ENCODE measurements at places on chromosomes 3 and 15.

DNA sequence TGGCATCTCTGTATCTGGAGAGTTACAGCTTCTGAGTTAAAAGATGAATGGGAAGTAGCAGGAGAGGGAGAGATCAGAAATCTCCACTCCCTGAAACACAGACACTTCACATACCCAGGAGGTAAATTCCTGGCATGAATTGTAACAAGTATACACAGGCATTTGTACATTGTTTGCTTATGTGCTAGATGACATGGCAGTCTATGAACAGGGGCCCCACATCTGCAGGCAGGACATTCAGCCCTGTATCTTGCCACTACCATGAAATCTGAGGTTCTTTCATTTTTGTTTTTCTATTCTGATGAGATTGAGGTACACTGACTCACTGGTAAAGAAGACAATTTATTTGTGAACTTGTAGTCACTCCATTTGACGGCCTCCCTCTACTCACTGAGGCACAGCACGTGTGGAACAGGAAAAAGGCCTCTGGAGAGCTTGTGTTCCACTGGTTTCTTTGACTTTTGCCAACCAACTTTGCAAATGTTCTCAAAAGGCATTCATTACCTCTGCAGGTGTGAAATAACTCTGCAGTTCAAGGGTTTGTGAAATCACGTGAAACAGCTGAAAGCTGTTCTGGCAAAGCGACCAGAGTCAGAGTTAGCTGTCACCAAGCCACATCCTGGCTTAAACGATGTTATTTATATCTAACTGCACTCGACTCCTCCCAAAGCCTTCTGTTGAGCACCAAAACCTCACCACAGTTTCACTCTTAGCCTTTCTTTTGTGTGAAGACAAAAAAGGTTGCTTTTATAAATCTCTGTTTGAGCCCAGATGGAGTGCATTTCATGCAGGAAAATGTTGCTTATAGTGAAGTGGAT, 401.3 kb upstream of the CFAP20DC start:
- no peak for DNase-seq

- peak; percentile 27 for DNase-seq
These were observed 9.3 kb downstream of the ARPP19 start for GRCh38 chr15:52559575-52559974.

DNA sequence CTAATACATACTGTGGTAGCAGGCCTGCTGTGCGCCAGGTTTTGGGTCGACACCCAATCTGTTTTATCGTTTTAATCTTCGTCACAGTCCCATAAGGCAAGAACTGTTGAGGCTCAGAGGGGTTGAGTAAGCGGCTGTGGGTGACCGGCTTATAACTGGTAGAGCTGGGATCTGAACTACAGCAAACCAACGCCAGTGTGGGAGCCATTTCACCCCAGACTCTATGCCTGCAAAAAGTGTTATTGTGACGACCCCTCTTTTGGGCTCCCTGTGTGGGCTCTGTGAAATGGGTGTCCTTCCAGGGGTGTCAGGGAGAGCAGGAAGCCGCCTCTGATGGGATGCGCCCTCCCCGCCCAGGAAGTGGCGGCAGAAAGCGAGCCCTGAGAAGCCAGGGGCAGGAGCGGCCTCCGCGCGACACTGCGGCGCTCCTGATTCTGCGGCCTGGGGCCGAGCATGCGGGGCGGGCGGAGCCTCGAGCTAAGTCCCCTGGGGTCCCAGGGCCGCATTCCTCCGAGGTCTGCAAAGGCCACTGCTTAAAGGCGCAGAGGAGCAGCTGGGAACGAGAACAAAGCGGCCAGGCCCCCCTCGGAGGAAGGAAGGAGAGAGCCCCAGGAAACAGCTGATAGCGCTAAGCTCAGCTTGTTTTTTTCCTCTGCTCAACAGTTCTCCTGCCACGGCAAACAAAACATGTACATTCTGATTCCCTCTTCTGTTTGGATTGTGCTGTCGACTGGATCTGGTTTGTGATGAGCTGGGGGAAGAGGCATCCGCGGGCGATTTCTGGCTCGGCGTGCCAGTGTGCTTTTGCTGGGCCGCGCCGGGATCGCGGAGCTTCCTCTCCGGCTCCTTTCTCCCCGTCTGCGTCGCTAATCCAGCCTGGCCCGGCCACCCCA, 33.9 kb downstream of the GRK7 start:
- DNase-seq, result peak; percentile 17

DNA sequence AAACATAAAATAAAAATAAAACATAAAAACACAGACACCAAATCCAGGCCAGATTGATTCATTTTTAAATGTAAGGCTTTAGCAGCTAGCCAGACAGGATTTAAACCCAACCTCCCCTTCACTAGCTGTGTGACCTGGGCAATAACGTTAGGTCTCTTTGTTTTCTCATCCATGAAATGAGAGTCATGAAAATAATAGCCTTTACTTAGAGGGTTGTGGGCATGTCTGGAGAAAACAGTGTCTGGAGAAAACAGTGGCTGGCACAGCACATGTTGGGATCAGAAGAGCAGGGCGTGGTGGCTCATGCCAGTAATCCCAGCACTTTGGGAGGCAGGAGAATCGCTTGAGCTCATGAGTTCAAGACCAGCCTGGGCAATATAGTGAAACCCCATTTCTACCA, 1.9 kb upstream of the DPPA4 start:
- no peak for DNase-seq

GRCh38 chr3:80233576-80233975, 465.8 kb upstream of the ROBO1 start:
- DNase-seq, result no peak

- no peak for DNase-seq
These were observed 409.0 kb downstream of the VPS13C start for GRCh38 chr15:61651267-61651666.

DNA sequence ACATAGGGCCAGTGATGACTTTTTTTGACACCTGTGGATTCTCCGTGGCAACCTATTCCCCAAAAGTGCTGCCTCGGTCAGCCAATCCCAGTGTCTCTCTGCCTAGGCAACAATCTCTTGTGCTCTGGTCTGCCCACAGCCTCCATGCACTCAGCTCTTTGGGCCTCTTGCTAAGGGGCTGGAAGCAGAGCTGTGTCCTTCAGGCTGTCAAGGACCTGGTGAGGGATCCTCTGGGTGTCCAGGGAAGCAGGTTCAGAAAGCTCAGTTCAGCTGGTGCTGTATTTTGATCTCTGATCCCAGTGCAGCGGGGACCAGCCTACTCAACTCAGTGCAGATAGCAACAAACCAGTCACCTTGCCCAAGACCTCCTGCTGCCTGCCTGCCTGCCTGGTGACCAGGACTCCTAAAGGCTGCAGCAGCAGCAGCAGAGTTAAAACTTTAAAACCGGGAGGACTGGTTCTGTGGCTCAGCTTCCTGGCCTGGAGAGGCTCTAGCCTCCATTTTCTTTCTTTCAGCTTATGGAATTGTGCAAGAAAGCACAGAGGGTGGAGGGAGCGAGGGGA, 6.2 kb downstream of the PAK6 start:
- DNase-seq, result no peak

DNA sequence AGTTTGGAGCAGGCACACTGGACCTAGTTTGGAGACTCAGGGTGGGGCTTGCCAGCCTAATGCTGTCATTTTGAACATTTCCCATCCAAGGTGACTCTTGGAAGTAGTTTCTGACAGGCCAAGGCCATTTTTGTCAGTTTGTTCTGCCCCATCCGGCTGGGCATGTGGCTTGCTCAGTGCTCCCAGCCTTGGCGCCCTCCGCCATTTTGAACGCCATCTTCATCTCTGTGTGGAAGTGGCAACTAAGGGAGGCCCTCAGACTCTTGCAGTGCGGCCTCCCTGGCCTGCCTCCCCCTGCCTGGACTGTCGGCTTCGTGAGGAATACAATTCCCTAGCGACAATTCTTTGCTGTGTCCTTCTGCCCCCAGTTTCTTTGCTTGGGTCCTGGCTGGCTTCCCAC, 150.6 kb upstream of the RGMA start:
- no peak for DNase-seq

- DNase-seq, result no peak
These were observed 3.4 kb downstream of the AMOTL2 start for GRCh38 chr3:134370611-134371531.

- no peak for DNase-seq
These were observed 1.4 kb upstream of the CAMK2N2 start for GRCh38 chr3:184262764-184263179.

DNA sequence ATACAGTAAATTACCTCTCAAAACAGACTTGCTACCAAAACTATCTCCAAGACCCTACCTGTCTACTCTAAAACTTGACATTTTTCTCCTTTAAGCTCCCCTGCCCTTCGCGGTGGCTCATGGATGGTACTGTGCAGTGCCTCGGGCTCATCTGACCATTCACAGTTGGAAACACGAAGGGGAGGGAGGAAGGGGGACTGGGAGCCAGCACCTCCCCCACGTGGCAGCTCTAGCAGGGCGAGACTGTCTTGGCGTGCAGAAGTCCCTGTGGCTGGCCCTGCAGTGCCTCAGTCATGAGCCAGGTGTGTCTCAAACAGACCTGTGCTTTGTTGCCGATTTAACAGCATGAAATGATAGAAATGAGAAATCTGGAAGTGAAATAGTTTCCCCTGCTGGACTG, 372.0 kb downstream of the GABRG3 start:
- no peak for DNase-seq

- no peak for DNase-seq
These were observed 47.0 kb upstream of the LRRFIP2 start for GRCh38 chr3:37221407-37221806.

- DNase-seq, result no peak
These were observed 15.8 kb downstream of the ABHD17C start for GRCh38 chr15:80710635-80711554.

DNA sequence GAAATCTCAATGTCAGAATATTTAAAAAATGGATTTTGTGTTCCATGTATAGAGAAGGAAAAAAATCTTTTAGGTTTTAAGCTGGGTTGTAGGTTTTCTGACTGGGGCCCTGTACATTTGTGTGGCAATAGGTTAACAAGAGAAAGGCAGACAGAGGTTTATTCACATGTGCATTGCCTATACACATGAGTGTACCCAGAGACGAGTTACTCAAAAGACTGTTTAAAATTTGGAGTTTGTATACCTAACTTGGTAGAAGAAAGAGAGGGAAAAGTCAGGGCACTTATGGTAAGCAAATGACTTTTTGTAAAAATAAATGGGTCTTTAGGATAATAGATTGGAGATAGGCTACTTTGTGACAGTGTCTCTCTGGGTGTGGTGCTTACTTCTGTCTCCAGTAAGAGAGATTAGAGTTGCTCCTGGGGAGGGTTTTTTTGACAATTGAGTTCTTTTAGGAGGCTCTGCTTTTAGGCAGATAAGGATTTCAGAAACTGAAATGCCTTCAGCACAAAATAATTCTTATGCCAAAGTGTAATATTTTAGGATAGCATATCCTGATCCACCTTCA, 225.2 kb downstream of the TCF12 start:
- no peak for DNase-seq

GRCh38 chr15:57614241-57614640, 22.5 kb downstream of the MYZAP start:
- DNase-seq, result no peak

GRCh38 chr3:15330031-15330596, 2.3 kb downstream of the SH3BP5 start:
- no peak for DNase-seq

GRCh38 chr15:100198442-100198841, 143.3 kb downstream of the ADAMTS17 start:
- DNase-seq, result no peak

- no peak for DNase-seq
These were observed 364.8 kb upstream of the TPRG1 start for GRCh38 chr3:188807006-188807405.

- DNase-seq, result no peak
These were observed 66.4 kb downstream of the LMCD1 start for GRCh38 chr3:8567784-8568575.

DNA sequence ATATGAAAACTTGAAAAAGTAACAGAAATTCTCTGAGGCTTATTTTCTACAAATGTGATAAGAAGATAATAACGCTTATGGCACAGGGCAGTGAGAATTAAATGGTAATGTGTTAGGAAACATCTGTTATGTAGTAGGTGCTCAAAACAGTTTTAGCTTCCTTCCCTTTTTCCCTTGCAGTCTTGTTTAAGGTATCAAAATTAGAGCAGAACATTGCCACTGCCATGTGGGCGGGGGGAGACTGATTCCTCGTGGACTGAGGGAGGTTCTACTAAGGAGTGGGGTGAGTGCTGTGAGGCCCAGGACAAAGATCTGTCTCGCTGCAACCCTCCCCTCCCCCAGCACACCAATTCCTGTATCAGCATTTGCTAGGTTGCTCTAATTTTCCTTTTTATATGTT, 702.4 kb downstream of the TUSC7 start:
- DNase-seq, result no peak

DNA sequence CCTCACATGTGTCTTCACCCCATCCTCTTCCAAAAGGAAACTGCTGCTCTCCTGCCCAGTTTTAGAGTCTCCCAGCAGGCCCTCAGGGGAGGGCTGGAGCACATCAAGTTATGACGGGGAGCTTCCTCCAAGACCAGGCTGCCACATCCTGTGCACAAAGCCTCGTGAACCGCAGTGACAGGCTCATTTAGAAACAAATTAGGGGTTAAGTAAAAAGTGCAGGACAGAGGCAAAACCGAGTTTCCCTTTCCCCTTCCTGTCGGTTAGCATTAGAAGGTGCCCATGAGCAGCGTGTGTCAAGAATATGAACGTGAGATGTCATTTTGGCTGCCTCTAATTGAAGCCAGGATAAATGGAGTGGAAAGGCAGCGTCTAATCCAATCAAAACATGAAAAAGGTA, 199.7 kb downstream of the ARRDC4 start:
- DNase-seq, result peak; percentile 16

DNA sequence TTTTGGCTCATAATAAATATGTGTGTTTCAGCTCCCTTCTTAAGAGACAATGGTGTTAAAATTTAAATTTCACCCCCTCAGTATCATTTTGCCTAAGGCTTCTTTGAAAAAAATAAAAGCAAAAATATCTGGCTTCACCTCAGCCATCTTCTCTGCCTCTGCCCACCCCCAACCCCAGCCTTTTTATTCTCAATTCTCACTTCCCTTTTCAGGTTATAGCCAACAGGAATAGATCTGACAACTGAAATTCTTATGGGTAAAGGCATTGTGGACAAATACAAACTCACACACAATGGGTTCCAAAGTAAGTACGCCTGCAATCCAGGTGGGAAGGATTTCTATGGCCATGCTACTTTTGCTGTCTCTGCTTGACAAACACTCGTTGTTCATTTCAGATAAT, 399.0 kb upstream of the ARRDC4 start:
- no peak for DNase-seq

- no peak for DNase-seq
These were observed 108.4 kb downstream of the ZNF609 start for GRCh38 chr15:64568765-64569164.

- DNase-seq, result no peak
These were observed 8.2 kb downstream of the TBC1D23 start for GRCh38 chr3:100269001-100269400.

DNA sequence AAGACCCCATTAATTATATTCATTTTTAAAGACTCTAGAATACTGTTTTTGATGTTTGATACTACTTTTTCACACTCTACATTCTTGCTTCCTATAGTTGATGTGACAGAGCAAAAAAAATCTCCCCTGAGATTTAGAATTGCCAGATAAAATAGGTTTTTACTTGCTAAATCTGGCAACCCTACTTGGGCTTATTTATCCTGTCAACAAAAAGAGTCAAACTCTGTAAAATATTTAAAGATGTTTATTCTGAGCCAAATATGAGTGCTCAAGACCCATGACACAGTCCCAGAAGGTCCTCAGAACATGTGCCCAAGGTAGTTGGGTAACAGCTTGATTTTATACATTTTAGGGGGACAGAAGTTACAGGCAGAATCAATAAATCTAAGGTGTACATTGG, 72.3 kb downstream of the DAPK2 start:
- no peak for DNase-seq

All from stimulated activated CD4-positive, alpha-beta T cell treated with anti-CD3 and anti-CD28 coated beads, Interleukin-12 subunit alpha, Interleukin-12 subunit beta, amount 100 ng/mL, for 24 hours (primary cell).